ENCODE measurements at places on chromosomes 5 and 9. TPM values are rescaled to one million over a fixed set of nuclear protein-coding genes. Genes with fewer than 3 reads are reported as not detected.
A peak's percentile ranks its signal among the peaks of the same experiment; 100 is the strongest.

DNA sequence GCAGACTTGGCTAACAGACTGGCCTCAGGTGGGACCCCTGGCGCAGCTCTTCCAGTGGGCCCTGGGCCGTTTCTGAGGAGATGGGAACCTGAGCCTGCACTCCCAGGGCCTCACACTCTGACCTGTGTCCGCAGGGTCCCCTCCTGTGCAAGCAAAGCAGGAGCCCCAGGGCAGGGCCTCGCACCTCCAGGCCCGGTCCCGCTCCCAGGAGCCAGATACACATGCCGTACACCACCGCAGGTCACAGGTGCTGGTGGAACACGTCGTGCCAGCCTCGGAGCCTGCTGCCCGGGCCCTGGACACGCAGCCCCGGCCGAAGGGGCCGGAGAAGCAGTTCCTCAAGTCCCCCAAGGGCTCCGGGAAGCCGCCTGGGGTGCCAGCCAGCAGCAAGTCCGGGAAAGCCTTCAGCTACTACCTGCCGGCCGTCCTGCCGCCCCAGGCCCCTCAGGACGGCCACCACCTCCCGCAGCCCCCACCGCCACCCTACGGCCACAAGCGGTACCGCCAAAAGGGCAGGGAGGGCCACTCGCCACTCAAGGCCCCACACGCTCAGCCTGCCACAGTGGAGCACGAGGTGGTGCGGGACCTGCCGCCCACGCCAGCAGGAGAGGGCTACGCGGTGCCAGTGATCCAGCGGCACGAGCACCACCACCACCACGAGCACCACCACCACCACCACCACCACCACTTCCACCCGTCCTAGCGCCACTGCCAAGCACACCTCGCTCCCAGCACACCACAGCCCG lies 29.2 kb downstream of the NKD2 start:
- H3K36me3 ChIP-seq: no peaks in the 10 kb centered on the region
- H3K4me3 ChIP-seq: no peak overlapping the region
- no peaks in the 10 kb centered on the region for H3K27me3 ChIP-seq
- no peaks in the 10 kb centered on the region for H3K4me1 ChIP-seq

DNA sequence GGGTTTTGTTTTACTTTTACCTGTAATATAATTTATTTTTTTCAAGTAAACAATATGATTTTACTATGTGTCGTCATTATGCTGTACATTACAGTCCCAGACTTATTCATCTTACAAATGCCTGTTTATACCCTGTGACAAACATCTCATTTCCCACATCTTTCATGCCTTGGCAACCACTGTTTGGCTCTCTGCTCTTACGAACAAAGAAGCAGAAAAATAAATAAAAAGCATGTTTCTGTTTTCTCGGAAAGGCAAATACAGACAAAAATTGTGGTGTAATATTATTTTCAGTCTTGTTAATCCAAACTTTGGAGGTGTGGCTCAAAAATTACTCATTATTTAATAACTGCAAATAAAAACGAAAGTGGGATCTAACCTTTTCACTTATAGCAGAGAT lies 393.0 kb downstream of the CDH12 start:
- no peaks in the 10 kb centered on the region for H3K27me3 ChIP-seq
- no peak overlapping the region for H3K4me3 ChIP-seq
- H3K27ac ChIP-seq: no peak overlapping the region
- H3K36me3 ChIP-seq: no peaks in the 10 kb centered on the region

- H3K27me3 ChIP-seq: no peaks in the 10 kb centered on the region
- H3K4me3 ChIP-seq: no peak overlapping the region
- no peaks in the 10 kb centered on the region for H3K36me3 ChIP-seq
- H3K4me1 ChIP-seq: no peaks in the 10 kb centered on the region
- DNase-seq: no peak
- H3K27ac ChIP-seq: no peak overlapping the region
Observed at GRCh38 chr9:90274725-90275124, 367.9 kb downstream of the DIRAS2 start.

GRCh38 chr5:135598691-135599395 lies 20.1 kb upstream of the CXCL14 start:
- peak; percentile 39 for DNase-seq
- H3K4me3 ChIP-seq: no peak overlapping the region

GRCh38 chr5:4023753-4024335 lies 428.2 kb downstream of the IRX1 start:
- H3K36me3 ChIP-seq: no peaks in the 10 kb centered on the region
- H3K27me3 ChIP-seq: no peaks in the 10 kb centered on the region
- no peaks in the 10 kb centered on the region for H3K4me1 ChIP-seq
- no peak for DNase-seq
- no peak overlapping the region for H3K4me3 ChIP-seq

GRCh38 chr9:3906437-3907213 lies 380.8 kb upstream of the RFX3 start:
- no peak for DNase-seq
- H3K36me3 ChIP-seq: no peaks in the 10 kb centered on the region
- H3K4me3 ChIP-seq: no peak overlapping the region
- no peaks in the 10 kb centered on the region for H3K27me3 ChIP-seq

- no peaks in the 10 kb centered on the region for H3K27me3 ChIP-seq
- no peaks in the 10 kb centered on the region for H3K36me3 ChIP-seq
- no peak for DNase-seq
- H3K4me1 ChIP-seq: no peaks in the 10 kb centered on the region
Observed at GRCh38 chr5:76169146-76169905, 86.1 kb downstream of the SV2C start.

DNA sequence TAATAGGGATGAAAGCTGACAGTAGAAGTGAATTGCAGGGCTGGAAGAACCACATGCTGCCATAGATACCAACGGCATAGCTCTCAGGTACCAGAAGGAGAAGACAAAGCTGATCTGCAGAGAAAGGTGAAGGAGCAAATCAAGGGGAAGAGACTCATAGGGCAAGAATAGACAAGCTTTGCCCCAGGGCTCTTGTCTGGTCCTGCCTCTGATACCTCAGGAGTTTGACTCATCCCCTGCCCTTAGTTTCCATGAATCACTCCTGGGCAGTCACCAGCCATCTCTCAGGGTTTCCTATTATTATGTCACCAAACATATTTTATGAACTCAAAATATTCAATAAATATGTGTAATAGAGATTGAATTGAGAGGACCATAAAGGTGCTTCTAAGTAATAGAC lies 800.9 kb downstream of the DNAH5 start:
- no peak overlapping the region for H3K4me3 ChIP-seq
- no peak overlapping the region for H3K27ac ChIP-seq
- H3K4me1 ChIP-seq: no peaks in the 10 kb centered on the region
- no peaks in the 10 kb centered on the region for H3K27me3 ChIP-seq
- DNase-seq: no peak

GRCh38 chr9:89786655-89787054 lies 181.8 kb downstream of the GADD45G start:
- H3K27ac ChIP-seq: no peak overlapping the region
- peak; percentile 87 for DNase-seq
- H3K4me1 ChIP-seq: no peaks in the 10 kb centered on the region
- H3K36me3 ChIP-seq: no peaks in the 10 kb centered on the region
- H3K4me3 ChIP-seq: no peak overlapping the region

GRCh38 chr9:106588626-106589025 lies 274.3 kb upstream of the ZNF462 start:
- H3K27ac ChIP-seq: no peak overlapping the region
- no peaks in the 10 kb centered on the region for H3K4me1 ChIP-seq
- no peak for DNase-seq
- H3K27me3 ChIP-seq: no peaks in the 10 kb centered on the region
- H3K4me3 ChIP-seq: no peak overlapping the region

DNA sequence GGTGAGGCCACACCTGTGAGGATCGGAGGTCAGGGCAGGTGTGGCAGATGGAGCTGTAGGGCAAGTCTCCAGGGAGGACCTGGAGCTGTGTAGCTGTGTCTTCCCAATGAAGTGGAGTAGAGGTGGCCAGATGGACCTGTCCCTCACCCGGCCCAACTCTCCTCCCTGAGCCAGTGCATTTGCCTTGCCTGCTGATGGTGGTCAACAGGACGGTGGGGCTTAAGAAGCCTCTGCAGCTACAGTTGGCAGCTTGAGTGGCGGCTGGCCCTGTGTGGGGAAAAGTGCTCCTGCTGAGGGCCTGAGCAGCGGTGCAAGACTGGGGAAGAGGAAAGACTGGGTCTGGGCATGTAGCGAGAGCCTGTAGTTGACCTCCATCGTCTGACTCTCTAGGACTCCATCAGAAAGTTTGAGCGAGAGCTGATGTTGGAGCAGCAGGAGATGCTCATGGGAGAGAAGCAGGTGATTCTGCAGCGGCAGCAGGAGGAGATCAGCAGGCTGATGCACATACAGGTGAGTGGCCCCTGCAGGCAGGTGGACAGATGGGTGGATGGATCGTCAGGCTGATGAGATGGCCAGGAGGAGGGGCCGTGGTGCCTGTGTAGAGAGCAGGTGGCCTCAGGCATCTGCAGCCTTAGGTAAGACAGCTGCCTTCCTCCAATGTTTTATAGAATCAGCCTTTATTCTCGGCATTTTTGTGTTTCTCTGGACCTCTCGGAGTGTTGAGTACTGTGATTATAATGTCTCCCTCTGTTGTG lies 24.9 kb downstream of the PITX1 start:
- no peaks in the 10 kb centered on the region for H3K36me3 ChIP-seq
- no peak overlapping the region for H3K27ac ChIP-seq

- H3K36me3 ChIP-seq: no peaks in the 10 kb centered on the region
- no peak overlapping the region for H3K4me3 ChIP-seq
Observed at GRCh38 chr9:25573281-25573680, 105.0 kb downstream of the TUSC1 start.

DNA sequence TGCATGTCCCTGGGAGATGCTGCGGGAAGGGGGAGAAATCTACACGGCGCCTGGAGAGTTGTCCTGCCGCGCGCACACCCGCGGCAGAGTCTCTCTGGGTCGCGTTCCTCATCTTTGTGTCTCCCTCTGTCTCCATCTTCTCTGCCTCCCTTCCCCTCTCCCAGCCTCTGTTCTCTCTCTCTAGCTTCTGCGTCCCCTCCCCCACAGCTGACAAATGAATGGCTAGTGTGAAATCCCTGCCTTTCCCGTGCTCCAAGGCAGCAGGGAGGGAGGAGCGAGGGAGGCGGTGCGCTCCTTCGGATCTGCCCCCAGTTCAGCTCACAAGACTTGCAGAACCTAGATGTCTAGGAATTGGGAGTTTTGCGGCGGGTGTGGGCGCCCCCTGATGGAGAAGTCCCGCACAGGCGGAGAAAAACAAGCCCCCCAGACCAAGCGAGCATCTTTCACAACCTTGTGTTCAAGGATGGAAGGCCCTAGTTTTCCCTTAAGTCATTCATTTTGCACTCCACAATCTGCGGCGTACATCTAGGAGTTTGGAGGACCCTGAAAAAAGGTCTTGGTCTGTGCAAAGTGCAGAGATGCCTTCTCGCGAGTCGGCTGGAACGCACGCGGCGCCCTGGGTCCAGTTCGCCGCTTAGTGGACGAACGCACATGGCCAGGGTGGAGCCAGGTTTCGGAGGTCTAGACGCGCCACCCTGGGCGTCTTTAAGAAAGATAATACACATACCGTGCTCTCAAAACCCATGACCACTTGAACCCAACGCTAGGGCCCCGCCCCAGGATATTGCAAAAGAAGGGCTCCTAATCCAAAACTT lies 2.0 kb downstream of the VCAN start:
- no peaks in the 10 kb centered on the region for H3K36me3 ChIP-seq
- DNase-seq: peak; percentile 99
- H3K4me1 ChIP-seq: peaks cover 9% of the 10 kb centered on the region
- peak overlapping the region; percentile 33 for H3K4me3 ChIP-seq
- H3K27me3 ChIP-seq: peaks cover 2% of the 10 kb centered on the region

- no peaks in the 10 kb centered on the region for H3K27me3 ChIP-seq
- H3K4me3 ChIP-seq: no peak overlapping the region
- H3K36me3 ChIP-seq: no peaks in the 10 kb centered on the region
- no peak overlapping the region for H3K27ac ChIP-seq
Observed at GRCh38 chr9:117882171-117882570, 178.0 kb downstream of the TLR4 start.

- no peaks in the 10 kb centered on the region for H3K27me3 ChIP-seq
- no peaks in the 10 kb centered on the region for H3K4me1 ChIP-seq
- no peak overlapping the region for H3K27ac ChIP-seq
- no peak for DNase-seq
- no peak overlapping the region for H3K4me3 ChIP-seq
Observed at GRCh38 chr5:39469777-39470415, 45.1 kb upstream of the DAB2 start.

DNA sequence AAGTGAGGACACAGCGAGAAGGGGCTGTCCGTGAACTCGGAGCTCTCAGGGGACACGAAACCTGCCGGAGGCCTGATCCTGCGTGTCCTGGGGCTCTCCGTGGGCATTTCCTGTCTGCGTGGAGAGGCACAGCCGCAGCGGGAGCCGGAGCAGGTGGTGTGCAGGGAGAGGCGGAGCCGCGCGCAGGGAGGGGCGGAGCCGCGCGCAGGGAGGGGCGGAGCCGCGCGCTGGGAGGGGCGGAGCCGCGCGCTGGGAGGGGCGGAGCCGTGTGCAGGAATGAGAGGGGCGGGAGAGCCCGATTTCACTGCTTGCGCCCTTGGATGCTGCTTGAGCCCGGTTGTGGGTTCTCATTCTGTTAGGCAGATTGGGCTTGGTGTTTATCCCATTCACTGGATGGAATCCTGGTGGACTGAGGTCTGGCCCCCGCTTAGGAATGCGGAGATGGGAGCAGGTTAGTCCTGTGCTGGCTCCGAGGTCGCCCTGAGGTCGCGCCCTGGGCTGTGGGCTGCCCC lies 26.7 kb downstream of the NDUFS6 start:
- no peaks in the 10 kb centered on the region for H3K4me1 ChIP-seq
- no peaks in the 10 kb centered on the region for H3K36me3 ChIP-seq
- no peak overlapping the region for H3K27ac ChIP-seq
- DNase-seq: no peak

DNA sequence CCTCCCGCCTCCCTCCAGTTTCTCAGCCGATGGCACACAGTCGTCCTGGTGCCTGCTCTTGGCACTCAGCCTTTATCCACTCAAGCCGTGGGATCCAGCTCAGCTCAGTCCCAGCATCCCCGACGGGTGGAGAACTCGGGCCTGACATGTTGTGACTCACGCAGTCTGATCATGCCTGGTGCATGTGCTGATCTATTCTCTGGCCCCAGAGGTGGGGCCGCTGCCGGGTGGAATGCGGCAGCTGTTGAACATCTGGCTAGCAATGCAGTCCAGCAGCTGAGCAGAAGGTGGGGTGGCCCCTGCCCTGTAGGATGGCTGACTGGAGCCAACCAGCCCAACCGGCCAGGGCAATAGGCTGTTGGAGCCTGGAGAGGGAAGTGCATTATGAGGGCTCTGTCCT lies 1.7 kb upstream of the AIF1L start:
- H3K27ac ChIP-seq: no peak overlapping the region
- H3K27me3 ChIP-seq: no peaks in the 10 kb centered on the region
- DNase-seq: no peak
- no peaks in the 10 kb centered on the region for H3K36me3 ChIP-seq
- H3K4me1 ChIP-seq: no peaks in the 10 kb centered on the region

EIF4EBP3 gene
- total RNA-seq: 13.3 TPM

ASPN gene
- total RNA-seq: 18.9 TPM

IL11RA gene
- total RNA-seq: 14.5 TPM

PCDHGB7 gene
- total RNA-seq: 16.6 TPM

PKN3 gene
- 19.3 TPM for total RNA-seq

AK1 gene
- 72.3 TPM for total RNA-seq

AOPEP gene
- 76.9 TPM for total RNA-seq

HSD17B3 gene
- total RNA-seq: 0.37 TPM

NPR2 gene
- total RNA-seq: 16.1 TPM

KCNT1 gene
- total RNA-seq: 0.28 TPM

TOR2A gene
- total RNA-seq: 8.8 TPM

INSL4 gene
- total RNA-seq: not detected

F2R gene
- 31.8 TPM for total RNA-seq

All from lung (tissue), 17 donors.